Right renal pelvis (tissue), 4 donors: ENCODE measurements at places on chromosomes 16 and 17. TPM values are rescaled to one million over a fixed set of nuclear protein-coding genes. Genes with fewer than 3 reads are reported as not detected.

DNA sequence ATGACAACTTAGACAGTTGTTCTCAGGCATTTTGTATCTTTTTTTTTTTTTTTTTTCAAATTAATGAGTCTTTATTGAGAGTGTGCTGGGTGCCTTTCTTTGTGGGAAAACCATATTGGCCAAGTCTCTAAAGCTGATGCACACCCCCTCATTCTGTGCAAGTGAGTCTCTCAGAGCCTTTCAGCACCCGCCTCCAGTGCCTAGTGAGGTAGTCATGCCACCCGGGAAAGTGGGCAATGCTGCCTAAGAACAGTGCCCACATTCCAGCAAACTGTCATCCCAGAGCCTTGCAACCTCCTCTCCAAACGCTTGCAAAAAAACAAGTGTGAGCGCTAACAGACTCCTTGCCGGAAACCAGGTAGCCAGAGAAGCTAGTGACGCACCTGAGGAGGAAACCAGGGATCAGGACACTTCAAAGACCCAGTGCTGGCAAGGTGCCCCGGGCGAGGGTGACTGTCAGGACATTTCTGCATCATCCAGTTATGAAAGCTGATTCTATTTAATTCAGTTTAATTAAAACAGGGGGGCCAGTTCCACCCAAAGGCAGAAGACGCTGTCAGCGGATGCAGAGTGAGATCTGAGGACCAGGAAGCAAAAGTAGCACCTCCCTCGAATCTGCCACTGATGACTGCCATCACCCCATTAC lies 34.9 kb downstream of the SMARCE1 start:
- DNase-seq = no peak

- no peak for DNase-seq
Observed at GRCh38 chr17:4969047-4969550, 1.5 kb upstream of the SPAG7 start.

DNA sequence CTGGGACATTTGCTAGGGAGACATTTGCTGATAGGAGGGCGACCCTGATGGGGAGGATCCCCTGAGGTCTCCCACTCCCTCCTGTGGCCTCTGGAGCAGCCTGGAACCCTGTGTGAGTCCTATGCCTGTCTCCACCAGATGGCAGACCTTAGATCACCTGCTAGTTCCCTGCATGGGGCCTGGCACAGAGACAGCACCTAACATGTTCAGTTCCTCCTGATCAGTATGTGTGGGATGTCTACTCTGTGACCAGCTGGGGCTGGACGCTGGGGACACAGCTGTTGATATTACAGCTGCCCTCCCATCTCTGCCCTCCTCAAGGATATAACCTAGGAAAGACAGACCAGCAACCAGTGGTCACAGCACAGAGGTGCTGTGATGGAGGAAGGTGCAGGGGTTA lies 1.1 kb upstream of the ADCY7 start:
- no peak for DNase-seq

DNA sequence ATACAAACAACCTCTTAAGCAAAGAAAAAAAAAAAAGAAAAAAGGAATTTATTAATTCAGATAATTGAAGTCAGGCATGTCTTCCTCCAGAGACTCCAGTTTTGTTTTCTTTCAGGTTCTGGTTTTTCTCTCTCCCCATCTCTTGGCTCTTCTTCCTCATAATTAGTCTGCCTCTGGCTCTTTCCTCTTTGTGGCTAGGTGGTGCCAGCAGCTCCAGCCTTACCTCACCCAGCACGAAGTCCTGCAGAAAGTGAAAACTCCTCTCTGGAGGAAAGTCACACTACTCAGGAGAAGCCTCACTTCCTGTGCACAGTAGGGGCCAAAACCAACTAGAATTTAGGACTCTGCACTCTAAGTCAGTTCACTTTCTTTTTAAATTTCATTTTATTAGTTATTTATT lies 10.3 kb upstream of the NFAT5 start:
- no peak for DNase-seq

The COQ9 gene
- 92.0 TPM for polyA plus RNA-seq
